Activated CD4-positive, CD25-positive, alpha-beta regulatory T cell (primary cell): ENCODE measurements at places on chromosomes 1 and 21.

- DNase-seq, result no peak
Measured at GRCh38 chr1:8524627-8525157, 206.8 kb downstream of the SLC45A1 start.

DNA sequence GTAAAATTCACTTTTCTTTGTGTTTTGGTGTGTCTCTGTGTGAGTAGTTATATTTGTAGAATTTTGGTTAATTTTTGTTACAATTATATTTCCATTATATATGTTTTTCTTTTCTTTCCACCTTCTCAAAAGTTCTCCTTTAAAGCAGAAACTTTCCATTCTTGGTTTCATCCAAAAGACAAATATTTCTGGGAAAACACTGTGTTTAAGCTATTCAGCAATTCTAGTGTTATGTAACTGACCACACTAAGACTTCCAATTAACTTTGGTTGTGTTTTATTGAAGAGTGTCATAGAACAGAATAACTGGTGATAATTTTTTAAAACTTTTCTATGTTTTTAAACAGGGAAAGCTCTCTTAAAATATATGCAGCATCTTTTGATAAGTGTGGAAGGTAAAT is 13.6 kb upstream of the RGL1 start:
- no peak for DNase-seq

- DNase-seq, result no peak
Measured at GRCh38 chr1:154831462-154831861, 38.6 kb downstream of the KCNN3 start.

DNA sequence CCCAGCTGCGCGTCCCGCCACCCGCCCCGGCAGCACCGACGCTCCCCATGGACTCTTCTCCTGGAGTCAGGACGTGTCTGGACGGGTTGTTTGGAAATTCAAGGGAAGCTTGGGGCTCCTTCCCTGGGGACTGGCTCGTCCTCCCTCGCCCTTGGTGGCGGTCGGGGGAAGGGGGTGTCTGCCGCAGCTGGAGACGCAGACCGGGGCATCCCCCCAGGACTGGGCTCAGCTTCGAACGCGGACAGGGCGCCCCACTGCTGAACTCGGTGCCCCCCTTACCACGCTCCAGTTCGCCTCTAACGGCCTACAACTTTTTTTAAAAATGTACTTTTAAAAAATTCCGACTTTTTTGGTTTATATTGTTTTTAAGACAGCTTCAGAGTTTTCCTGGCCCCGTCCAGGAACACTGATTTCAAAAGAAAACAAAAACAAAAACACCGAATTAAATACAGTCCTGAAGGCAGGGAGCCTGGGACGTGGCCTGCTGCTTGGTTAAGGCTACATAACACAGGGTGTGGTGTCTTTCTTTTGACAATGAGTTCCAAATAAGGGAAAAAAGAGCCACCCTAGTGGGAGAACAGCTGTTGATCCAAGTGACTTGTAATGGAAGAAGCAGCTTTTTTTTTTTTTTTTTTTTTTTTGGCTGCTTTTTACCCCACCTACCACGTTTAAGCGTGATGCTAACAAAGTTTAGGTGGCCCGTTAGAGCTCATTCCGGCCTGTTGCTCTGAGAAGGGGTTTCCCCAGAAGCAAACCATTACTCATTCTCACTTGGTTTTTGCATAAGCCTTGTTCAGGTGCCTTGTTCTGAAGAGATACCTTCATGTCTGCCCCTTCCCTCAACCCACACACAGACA is 862 bp upstream of the DIPK1A start:
- peak; percentile 36 for DNase-seq

GRCh38 chr1:199774433-199775089 is 252.9 kb upstream of the NR5A2 start:
- DNase-seq, result no peak

DNA sequence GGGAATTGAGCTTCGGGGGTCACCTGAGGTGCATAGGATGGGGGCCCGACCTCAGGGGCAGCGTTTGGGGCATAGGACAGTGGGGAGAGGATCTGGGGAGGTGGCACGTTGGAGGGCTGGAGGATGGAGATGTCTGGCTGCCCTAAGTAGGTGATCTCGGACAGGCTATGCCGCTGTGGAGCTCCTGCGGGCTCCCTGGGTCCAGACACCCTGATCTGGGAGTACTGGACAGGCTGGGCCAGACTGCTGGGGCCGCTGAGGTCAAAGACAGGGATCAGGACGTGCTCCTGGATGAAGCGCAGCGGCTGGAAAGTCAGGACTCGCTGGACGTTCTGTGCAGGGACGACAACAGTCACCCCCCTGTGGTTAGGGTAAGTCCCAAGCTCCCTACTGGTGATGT is 9.5 kb upstream of the MYOM3 start:
- no peak for DNase-seq

- no peak for DNase-seq
Measured at GRCh38 chr1:200668514-200669313, 993 bp downstream of the DDX59 start.
